ENCODE measurements at places on chromosomes 3 and 15.

DNA sequence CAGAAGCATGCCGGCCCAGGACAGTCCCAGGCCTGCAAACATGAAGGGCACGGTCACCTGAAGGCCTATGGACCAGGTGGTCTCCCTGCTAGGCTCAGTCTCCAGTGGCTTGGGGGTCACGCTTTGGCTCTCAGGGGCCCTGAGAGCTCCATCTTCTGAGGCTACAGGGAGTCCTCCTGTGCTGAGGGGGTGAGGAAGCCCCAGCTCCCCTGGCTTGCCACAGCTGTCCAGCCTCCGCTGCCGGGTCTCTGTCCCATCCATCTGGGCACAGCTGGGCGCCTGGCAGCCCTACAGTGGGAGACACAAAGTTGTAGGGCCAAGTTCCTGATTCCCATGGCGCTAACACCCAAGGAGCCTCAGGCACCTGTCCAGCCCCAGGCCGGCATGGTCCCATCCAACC lies 16.0 kb downstream of the SLC41A3 start:
- no peak for DNase-seq

- no peak for DNase-seq
Measured at GRCh38 chr15:80183886-80184285, 31.1 kb downstream of the FAH start.

- DNase-seq, result no peak
Measured at GRCh38 chr3:12961007-12961696, 112.1 kb downstream of the IQSEC1 start.

DNA sequence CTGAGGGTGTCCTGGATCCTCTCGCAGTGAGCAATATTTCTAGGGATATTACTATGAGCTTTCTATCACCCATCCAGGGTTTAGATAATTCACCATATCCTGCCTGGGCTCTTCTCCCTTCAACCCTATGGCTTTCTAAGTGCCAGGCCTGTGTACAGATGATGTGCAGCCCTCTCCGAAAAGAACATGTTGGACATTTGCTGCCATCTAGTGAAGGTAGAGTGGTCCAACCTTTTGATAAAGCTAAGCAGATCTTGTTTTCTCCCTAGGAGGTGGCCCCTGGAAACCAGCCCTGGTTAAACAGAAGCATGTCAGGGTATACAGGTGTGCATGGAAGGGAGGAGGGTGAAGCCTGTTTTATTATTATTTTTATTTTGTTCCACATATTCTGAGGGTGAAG lies 27.9 kb upstream of the SCN10A start:
- DNase-seq, result peak; percentile 63

DNA sequence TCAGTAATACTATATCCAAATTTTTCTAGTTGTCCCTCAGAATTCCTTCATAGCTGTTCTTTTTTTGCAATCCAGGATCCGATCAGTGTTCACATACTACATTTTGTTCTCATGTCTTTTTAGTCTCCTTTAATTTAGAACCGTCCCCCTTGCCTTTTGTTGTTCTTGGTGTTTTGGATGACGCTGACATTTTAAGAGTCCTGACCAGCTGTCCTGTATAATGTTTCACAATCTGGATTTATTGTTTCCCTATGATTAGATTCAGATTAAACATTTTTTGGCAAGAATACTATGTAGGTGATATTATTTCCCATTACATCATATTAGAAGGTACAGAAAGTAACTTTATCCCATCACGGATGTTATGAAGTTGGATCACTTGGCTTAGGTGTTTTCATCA lies 11.4 kb downstream of the TUBGCP4 start:
- DNase-seq, result no peak

GRCh38 chr3:123394391-123395020 lies 54.4 kb downstream of the ADCY5 start:
- no peak for DNase-seq

DNA sequence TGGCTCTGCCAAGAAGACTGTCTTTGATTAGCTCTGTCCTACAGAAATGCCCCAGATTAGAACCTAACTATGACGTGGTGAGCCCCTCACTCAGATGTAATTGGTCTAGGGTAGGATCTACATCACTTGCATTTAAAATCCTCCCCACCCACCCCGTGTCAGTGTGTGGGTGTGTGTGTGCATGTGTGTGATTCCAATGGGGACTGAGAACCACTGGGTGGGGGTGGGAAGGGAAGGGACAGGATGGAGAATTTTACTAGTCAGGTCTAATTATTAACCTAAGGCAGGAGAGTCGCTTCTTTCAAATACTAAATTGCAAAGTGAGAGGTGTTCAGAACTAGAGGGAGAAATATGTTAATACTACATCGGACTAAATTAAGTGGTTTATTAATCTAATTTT lies 91.7 kb downstream of the TBL1XR1 start:
- no peak for DNase-seq

GRCh38 chr3:37179144-37179967 lies 5.0 kb upstream of the LRRFIP2 start:
- no peak for DNase-seq

GRCh38 chr3:53764026-53764775 lies 82.0 kb downstream of the CHDH start:
- DNase-seq, result peak; percentile 23

- DNase-seq, result no peak
Measured at GRCh38 chr15:48823237-48823636, 12.4 kb upstream of the CEP152 start.

GRCh38 chr15:68572921-68573320 lies 5.9 kb upstream of the CORO2B start:
- DNase-seq, result no peak

DNA sequence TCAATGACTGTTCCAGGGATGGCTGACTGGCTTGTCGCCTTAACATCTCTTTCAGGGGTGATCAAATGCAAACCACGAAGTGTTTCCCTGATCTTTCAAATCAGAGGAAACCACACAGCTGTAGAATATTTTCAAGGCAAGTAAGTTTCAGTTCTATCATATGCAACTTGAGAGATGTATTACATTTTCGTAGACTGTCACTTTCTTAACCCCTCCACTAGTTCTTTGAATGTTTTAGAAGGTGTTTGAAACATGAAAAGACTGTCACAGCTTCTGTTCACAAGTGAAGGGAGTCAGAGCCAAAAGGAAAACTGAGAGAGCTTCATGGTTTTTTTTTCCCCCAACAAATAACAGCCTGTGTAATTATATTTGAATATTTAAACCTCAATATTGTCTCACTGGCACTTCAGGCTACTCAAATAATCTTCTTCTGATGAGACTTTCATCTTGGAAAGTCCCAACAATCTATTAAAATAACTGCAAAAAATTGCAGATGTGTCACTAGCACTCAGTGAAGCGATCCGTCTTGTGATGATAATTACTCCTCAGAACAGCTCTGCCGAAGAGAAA lies 25.9 kb upstream of the CAPN7 start:
- DNase-seq, result no peak

DNA sequence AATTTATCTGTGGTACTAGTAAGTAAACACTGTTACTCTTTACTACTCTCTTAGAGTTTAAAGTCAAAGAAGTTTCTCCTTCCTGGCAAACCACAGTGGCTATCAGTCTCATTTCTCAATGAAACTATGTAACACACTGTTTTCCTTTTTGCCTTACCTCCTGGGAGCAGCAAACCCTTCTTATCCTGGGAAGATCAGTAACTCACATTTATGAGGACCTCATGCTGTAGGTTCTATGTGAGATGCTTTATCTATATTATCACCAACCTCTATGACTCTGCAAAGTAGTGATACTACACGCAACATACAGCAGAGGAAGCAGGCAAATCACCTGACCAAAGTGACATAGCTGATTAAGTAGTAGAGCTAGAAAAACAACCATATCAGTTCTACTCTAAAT lies 35.3 kb downstream of the PBRM1 start:
- no peak for DNase-seq

Measured in SW480 (cell line).